ENCODE measurements at places on chromosomes 4 and X.

DNA sequence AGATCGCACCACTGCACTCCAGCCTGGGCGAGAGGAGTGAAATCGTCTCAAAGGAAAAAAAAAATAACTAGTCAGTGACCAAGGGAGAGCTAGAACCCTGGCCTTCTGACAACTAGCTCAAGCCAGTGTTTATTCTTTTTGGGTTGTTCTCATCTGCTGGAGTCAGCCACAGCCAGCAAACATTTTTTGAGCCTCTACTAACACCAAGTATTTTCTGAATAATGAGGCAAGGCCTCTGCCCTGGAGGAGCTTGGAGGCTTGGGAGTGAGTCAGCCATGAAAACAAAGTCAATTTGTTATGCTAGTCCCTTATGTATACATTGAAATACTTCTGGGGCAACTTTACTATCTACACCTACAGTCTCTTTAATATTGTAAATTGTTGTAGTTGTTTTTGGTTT is 46.5 kb downstream of the TMA16 start:
- DNase-seq: no peak

GRCh38 chr4:159410076-159410777 is 307.3 kb downstream of the RAPGEF2 start:
- no peak for DNase-seq

GRCh38 chr4:98113012-98113411 is 30.3 kb downstream of the STPG2 start:
- no peak for DNase-seq

DNA sequence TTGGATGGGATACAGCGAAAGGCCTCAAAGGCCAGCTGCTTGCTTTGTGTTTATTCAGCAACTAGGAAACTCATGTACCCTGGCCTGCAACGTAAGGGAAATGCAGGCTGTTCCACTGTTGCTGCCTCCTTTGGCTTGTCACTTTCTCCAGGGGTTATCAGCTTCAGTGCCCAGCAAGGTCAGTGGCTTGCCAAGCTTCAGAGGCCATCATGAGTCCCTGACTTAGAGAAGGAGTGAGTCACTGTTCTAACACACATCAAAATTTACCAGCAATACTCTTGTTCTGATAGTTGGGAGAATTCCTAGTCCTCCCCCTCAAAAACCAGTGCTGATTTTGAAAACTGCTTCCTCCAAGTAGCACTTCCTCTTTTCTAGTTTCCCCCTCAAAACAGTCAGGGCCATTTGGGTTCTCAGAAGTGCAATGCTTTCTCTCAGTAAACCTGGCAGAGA is 250.8 kb downstream of the ARHGAP24 start:
- no peak for DNase-seq

DNA sequence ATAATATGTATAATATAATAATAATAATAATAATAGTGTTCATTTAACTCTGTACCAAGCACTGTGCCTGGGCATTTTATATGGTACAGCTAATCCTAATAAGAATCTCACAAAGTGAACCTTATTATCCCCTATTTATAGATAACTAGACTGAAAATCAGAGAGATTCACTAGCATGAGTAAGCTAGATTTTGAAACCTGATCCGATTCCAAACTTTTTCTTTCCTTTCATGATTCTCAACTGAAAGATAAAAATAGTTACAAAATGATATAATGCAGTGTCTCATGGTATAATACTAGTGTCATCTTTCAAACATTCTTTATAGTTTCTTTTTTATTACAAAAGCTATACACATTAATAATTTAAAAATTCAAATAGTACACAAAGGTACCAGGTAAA is 55.9 kb upstream of the RNF128 start:
- no peak for DNase-seq
